ENCODE measurements at places on chromosomes 2 and 18.

- no peak for DNase-seq
Measured at GRCh38 chr2:166385313-166385712, 9.6 kb upstream of the SCN9A start.

DNA sequence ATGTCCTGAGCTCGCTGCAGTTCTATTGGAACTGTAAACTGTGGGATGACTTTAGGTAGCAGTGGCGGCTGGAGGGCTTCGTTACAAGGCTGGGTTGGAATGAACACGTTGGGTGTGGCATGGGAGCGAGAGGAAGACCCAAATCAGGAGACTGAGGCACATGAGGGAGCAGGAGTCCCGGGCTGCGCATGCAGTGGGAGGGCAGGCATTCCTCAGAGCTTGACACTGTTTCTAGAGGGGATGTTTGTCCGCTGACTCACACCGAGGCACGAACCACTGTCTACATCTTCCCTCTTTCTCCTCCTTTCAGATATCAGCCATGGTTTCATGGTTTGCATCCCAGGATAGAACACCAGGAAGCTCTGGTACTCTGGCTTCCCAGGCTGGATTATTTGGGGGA, 40.6 kb upstream of the LAMA1 start:
- no peak for DNase-seq

DNA sequence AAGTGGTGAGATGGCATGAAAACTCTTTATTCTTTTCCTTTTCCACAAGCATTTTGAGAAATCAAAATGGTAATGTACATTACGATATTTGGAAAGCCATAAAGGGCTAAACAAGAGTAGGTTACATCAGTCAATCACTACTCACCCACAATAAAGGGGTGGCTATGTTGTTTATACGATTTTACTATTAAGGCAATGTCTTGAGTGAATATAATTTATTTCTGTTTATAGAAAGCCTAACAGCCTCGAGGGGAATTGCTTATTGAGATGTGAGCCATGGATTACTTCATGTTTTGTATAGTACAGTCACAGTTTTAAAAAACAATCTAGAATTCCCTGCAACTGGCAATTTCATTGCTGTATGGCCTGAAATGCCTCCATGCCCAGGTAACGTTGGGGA, 237.5 kb upstream of the RBBP8 start:
- no peak for DNase-seq

- DNase-seq = no peak
Measured at GRCh38 chr2:5975401-5975800, 283.2 kb downstream of the SOX11 start.

DNA sequence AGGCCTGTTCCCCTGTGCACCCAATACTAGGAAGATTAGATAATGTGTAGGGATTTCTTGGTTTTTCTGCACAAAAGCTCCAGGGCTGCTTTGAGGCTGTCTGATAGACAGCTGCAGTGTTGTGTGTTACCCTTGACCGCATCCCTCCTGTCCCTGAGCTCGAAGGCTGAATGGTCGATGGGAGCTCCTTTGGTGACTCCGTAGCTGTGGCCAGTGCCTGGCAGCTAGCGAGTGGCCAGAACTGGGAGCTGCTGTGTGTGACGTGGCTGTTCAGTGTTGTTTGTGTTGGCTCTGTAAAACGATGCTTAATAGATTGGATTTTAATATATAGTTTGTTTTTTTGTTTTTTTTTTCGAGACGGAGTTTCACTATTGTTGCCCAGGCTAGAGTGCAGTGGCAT, 170.0 kb downstream of the AGAP1 start:
- no peak for DNase-seq

- DNase-seq = no peak
Measured at GRCh38 chr18:36692921-36693332, 135.9 kb downstream of the TPGS2 start.

DNA sequence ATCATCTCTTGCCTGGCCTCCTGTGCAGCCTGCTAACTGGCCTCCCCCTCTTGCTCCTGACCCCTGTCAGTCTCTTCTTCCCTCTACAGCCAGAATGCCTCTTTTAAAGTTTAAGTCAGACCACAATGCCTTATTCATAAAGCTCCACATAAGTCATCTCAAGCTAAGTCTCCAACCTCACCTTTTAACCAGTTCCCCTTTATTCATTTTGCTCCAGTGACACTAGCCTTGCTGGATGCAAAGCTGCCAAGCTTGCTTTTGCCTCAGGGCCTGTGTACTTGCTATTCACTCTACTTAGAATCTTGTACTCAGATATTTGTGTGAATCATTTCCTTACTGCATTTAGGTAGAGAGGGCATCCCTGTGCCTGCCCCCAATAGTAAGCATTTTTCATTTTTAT, 180.9 kb downstream of the PDE1A start:
- no peak for DNase-seq

DNA sequence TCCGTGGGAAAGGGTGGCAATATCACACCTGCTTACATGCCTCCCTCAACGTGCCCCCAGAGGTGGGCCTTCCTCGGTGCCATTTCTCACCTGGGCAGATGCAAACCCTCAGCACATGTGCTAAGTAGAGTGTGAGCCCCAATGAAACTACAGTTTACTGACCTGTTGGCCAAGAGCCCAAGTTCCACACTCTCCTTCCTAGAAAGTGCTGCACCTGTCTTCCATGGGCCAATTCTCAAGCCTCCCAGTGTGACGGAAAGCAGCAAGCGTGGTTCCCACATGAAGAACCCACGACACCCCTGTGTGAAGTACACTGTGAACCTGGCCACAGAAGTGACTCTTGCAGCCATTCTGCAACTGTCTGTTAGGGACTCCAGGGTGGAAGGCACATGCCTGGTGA, 73.7 kb downstream of the UXS1 start:
- no peak for DNase-seq

DNA sequence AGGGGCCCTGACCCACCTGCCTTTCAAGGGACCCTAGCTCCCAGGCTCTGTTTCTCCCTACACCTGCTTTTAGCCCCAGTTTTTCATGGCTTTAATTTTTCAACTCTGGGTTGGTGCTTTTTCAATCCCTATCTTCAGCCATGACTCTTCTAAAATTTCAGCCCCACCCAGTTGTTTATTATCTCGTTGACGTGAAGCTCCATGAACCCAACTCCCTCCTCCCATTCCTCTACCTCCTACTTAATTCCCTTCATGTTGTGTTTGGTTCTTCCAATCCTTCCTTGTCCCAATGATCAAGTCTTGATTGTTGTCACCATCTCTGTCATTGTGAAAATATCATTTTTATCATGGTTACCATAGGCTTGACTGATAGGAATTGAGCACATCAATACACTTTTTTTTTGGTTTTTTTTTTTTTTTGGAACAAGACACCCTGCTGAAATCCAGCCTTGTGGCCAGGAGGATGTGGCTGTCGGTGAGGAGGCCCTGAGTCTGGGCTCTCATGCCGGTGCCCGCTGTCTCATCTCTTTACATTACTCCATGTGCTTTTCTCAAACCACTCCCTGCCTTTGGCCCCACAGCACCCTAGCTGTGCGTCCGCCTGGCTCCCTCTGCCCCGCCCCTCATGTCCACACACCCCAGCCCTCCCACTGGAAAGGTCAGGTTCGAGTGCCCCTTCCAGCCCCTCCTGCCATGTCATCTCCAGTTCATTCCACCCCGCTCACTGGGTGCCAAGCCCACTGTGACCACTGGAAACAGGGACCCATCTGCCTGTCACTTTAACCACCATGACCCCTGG, 39.3 kb downstream of the NAPG start:
- DNase-seq = no peak

DNA sequence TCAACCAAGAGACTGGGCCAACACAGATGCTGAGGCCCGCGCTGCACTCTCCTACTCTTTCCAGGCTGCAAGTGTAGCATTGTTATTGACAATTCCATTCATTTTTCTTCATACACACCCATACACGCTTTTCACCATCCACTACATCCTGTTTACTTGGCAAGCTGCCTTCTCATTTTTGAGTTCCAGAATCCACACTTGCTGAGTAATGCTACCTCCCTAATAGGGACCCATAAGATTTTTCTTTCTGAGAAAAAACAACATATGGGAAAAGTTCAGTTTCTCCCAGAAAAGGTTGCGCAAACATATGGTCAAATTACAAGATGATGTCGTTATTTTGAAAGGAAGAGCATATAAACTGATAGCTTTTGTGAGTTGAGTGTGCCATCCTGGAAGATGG, 3.3 kb upstream of the NETO1 start:
- DNase-seq = no peak

- no peak for DNase-seq
Measured at GRCh38 chr2:68411397-68412126, 46.5 kb downstream of the PLEK start.

GRCh38 chr2:74522516-74522915, 3.5 kb downstream of the DQX1 start:
- DNase-seq = no peak

DNA sequence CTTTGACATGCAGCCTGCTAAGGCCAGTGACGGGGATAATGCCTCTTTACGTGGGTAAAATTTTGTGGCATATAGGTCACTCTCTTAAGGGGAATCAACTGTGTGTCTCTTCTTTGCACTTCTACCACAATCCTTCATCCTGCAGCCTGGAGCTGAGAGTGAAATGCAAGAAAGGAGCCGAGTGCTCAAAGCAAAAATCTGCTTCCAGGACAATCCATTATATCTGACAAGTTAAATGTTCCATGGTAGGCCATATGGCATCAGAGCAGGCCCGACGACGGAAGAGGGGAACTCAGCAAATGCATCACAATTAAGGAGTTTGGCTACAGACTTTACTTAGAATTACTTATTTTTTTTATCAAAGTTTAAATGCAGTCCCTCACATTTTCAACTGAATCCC, 171.2 kb downstream of the TCF4 start:
- DNase-seq = no peak

DNA sequence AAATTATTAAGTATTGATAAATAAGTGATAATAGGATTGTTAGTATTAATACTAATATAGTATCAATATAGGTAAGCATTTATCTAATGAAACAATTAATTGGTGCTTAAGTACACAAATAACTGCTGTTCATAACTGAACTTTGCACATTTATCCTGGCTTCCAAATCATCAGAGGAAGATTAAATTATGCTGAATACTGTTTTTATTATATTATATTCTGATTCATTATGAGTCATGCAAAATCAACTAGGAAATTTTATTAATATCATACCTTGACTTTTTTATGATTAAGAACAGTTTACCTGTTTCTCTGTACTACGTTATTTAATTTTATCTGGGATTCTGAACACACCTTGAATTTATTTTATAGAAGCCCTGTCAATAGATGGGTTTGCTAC, 42.6 kb downstream of the FAP start:
- no peak for DNase-seq

- DNase-seq = no peak
Measured at GRCh38 chr2:192090911-192091310, 103.8 kb downstream of the TMEFF2 start.

DNA sequence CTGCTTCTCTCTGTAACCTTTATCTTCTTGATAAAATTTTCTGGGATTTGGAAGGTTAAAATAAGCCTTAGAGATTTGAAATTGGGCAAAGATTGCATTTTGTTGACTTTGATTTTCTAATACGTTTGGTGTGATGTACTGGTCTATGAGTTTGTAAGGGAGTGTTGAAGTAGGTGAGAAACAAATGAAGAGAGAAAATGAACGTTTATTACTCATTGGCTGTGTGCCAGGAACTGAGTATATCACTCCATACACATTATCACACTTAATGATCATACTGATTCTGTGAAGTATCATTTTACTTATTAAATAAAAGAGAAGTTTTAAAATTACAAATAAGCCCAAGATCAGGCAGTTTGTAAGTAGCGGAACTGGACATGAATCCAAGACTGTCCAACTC, 795.1 kb upstream of the ZEB2 start:
- no peak for DNase-seq

DNA sequence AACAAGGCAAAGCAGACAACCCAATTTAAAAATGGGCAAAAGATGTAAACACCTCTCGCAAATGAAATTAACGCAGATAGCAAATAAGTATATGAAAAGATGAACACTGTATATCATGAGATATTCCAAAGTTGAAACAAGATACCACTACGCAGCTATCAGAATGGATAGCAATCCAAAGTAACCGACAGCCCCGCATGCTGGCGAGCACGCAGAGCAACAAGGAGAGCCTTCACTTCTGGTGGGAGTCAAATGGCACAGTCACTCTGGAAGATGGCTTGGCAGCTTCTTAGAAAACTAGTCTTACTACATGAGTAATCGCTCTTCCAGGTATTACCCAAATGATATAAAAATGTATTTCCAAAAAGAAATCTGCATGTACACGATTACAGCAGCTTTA, 1.4 kb downstream of the NDUFA10 start:
- no peak for DNase-seq

- DNase-seq = no peak
Measured at GRCh38 chr2:168529900-168530561, 74.0 kb downstream of the CERS6 start.

- no peak for DNase-seq
Measured at GRCh38 chr2:241665731-241666440, 20.7 kb downstream of the DTYMK start.

GRCh38 chr2:123695426-123695825, 329.7 kb upstream of the CNTNAP5 start:
- DNase-seq = no peak

DNA sequence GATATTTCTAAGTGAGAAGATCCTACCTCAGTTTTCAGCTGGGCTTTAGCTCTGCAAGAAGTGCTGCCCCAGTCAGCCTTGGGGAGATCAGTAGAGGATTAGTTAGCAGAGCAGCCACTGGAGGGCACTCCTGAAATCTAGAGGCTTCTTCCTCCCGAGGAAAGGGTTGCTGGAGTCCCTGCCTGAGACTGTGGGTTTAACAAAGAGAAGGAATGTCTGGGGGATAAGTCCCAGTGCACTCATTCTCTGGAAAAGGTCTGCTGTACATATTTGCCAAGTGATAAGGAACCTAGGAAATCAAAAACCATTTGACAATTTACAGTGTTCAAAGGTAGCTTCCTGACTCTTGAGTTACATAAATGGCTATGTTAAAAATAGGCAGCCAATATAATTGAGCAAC, 207.2 kb downstream of the SLC8A1 start:
- DNase-seq = no peak

- no peak for DNase-seq
Measured at GRCh38 chr2:176865336-176865735, 347.3 kb upstream of the HNRNPA3 start.

GRCh38 chr2:236166796-236167296, 1.3 kb downstream of the GBX2 start:
- DNase-seq = no peak

DNA sequence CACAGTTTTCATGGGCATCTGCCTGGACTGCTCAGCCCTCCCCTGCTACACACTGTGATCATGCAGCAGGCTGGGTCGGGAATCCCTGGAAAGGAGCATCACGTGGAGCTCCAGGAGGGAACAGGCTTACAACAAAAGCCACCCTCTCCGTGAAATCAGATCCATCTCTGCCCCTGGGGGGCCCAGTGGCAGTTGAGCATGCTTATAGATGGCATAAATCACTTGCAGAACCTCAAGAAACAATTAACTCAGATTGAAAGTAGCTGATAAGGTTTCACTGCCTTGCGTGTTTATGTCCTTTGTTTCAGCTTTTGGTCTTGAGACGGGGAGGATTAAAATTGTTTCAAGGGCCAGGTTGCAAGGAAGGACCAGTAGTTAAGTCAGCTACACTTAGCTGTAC, 354.8 kb upstream of the MEIS1 start:
- DNase-seq = no peak

All from central memory CD8-positive, alpha-beta T cell (primary cell).